CD4-positive, alpha-beta T cell (primary cell): ENCODE measurements at places on chromosomes 3 and 15. TPM values are rescaled to one million over a fixed set of nuclear protein-coding genes. Genes with fewer than 3 reads are reported as not detected.

DNA sequence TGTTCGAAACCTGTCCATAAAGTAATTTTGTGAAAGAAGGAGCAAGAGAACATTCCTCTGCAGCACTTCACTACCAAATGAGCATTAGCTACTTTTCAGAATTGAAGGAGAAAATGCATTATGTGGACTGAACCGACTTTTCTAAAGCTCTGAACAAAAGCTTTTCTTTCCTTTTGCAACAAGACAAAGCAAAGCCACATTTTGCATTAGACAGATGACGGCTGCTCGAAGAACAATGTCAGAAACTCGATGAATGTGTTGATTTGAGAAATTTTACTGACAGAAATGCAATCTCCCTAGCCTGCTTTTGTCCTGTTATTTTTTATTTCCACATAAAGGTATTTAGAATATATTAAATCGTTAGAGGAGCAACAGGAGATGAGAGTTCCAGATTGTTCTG, 44.4 kb downstream of the AGTR1 start:
- H3K27ac ChIP-seq, result no peak overlapping the region
- DNase-seq, result no peak
- H3K27me3 ChIP-seq, result no peaks in the 10 kb centered on the region
- H3K4me1 ChIP-seq, result no peaks in the 10 kb centered on the region
- no peaks in the 10 kb centered on the region for H3K36me3 ChIP-seq
- no peak overlapping the region for H3K4me3 ChIP-seq

ACKR4 gene
- 0.16 TPM for total RNA-seq

GOLGA6L4 gene
- 3.0 TPM for total RNA-seq

- no peaks in the 10 kb centered on the region for H3K27me3 ChIP-seq
- peaks cover 10% of the 10 kb centered on the region for H3K36me3 ChIP-seq
- H3K4me3 ChIP-seq, result no peak overlapping the region
- no peaks in the 10 kb centered on the region for H3K4me1 ChIP-seq
- DNase-seq, result no peak
Measured at GRCh38 chr3:126053513-126053912, 30.4 kb downstream of the SLC41A3 start.

TTLL13 gene
- 1.8 TPM for total RNA-seq

DNA sequence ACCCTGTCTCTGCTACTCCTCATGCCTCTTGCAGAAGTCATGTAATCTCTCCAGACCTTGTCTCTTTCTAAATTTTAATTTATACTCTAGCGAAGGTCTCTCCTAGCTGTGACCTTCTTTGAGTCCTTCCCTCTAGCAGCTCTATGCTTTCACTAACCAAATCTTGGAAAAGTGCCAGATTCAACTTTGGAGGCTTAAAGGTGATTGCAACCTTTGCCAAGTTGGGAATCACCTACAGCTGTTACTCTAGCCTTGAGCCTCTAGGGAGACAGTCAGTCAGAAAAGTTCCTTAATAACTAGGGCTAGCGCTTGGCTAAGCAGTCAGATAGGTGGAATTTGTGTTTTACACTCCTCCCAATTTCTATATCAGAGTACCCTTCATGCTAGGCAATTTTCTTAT, 46.1 kb upstream of the ABI3BP start:
- no peak for DNase-seq
- no peak overlapping the region for H3K4me3 ChIP-seq
- H3K27me3 ChIP-seq, result no peaks in the 10 kb centered on the region
- no peaks in the 10 kb centered on the region for H3K36me3 ChIP-seq
- H3K27ac ChIP-seq, result no peak overlapping the region

GRCh38 chr15:60442763-60443162, 36.2 kb downstream of the ICE2 start:
- no peak for DNase-seq
- no peak overlapping the region for H3K27ac ChIP-seq
- no peak overlapping the region for H3K4me3 ChIP-seq
- H3K4me1 ChIP-seq, result no peaks in the 10 kb centered on the region

ZNF621 gene
- 8.6 TPM for total RNA-seq

GRCh38 chr3:141280690-141281089, 49.1 kb downstream of the PXYLP1 start:
- peaks cover 47% of the 10 kb centered on the region for H3K36me3 ChIP-seq
- no peak overlapping the region for H3K27ac ChIP-seq
- no peak overlapping the region for H3K4me3 ChIP-seq
- no peak for DNase-seq

- H3K4me3 ChIP-seq, result no peak overlapping the region
- H3K27ac ChIP-seq, result no peak overlapping the region
- no peaks in the 10 kb centered on the region for H3K27me3 ChIP-seq
- no peaks in the 10 kb centered on the region for H3K4me1 ChIP-seq
- H3K36me3 ChIP-seq, result no peaks in the 10 kb centered on the region
Measured at GRCh38 chr3:20322085-20322484, 136.1 kb upstream of the SGO1 start.

GRCh38 chr3:12833222-12834161, 7.9 kb downstream of the RPL32 start:
- no peaks in the 10 kb centered on the region for H3K27me3 ChIP-seq
- no peak overlapping the region for H3K4me3 ChIP-seq
- peaks cover 8% of the 10 kb centered on the region for H3K4me1 ChIP-seq
- peaks cover 73% of the 10 kb centered on the region for H3K36me3 ChIP-seq

DNA sequence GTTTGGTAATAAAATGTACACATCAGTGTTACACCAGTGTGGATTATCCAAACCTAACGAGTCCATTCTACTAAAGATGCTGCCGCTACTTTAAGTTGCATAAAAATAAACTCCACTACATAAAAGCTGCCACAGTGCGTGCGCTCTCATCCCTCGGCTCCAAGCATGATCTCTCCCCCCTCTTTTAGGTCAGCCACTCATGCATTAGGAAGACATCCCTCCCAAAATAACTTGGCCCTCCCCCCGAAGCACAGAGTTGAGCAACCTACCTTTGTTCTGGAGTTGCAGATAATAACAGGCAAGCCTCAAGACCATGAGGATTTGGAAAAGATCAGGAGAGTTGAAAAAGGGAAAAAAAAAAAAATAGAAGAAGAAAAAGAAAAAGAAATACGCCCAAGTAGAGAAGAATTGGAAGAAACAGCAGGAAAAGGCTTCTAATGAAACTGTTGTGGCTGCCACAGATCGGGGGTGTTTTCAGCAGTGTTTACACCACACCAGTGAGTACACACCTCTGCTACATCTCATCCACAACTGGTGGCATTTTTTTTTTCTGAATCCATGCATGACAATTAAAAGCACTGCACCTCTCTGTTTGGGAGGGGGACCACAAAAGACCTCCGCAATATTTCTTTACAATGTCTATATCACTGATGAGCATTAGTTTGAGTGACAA, 339.2 kb downstream of the FOXP1 start:
- DNase-seq, result no peak
- H3K4me3 ChIP-seq, result no peak overlapping the region
- H3K27me3 ChIP-seq, result no peaks in the 10 kb centered on the region
- H3K27ac ChIP-seq, result no peak overlapping the region
- H3K4me1 ChIP-seq, result peaks cover 18% of the 10 kb centered on the region

DNA sequence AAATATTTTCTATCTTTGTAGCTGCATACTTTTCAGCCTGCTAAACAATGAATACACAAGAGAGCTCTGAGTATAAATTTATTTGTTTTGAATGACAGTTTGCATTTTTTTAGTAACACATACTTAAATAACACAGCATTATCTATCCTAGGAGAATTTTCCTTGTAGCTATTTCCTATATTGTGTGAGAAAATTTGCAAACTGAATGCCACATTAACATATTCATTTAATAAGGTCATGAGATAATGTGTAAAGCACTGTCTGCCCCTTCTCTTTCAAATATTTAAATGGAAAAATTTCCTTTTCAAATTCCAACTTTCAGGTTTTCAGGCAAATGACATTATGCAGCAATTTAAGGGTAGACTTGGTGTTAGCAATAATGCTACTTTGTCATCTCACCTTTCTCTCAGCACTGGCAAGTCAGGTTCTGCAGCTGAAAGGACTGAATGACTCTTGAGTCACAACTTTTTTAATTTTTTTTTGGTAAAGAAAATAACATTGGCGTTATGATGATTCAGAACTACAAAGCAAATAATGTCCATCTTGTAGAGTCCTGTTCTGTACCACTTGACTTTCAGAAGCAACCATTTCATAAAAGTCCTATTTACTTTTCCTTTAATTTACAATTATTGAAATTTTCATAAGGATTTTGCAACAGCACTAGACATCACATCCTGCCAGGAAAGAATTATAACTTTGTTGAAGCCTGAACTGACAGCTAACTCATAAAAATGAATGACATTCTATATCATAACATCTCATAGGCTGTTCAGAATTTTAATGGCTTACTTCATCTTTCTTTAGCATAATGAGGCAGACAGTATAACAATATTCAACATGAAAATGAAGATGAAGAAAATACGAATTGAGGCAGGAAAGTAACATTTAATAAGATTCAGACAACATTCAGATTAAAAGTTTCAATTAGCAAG, 681.6 kb upstream of the SEMA6D start:
- no peak overlapping the region for H3K27ac ChIP-seq
- no peak for DNase-seq
- no peaks in the 10 kb centered on the region for H3K4me1 ChIP-seq
- no peak overlapping the region for H3K4me3 ChIP-seq

- H3K27me3 ChIP-seq, result no peaks in the 10 kb centered on the region
- DNase-seq, result no peak
- no peak overlapping the region for H3K27ac ChIP-seq
- no peaks in the 10 kb centered on the region for H3K36me3 ChIP-seq
- H3K4me3 ChIP-seq, result no peak overlapping the region
Measured at GRCh38 chr15:25652704-25653103, 210.4 kb downstream of the ATP10A start.

DNA sequence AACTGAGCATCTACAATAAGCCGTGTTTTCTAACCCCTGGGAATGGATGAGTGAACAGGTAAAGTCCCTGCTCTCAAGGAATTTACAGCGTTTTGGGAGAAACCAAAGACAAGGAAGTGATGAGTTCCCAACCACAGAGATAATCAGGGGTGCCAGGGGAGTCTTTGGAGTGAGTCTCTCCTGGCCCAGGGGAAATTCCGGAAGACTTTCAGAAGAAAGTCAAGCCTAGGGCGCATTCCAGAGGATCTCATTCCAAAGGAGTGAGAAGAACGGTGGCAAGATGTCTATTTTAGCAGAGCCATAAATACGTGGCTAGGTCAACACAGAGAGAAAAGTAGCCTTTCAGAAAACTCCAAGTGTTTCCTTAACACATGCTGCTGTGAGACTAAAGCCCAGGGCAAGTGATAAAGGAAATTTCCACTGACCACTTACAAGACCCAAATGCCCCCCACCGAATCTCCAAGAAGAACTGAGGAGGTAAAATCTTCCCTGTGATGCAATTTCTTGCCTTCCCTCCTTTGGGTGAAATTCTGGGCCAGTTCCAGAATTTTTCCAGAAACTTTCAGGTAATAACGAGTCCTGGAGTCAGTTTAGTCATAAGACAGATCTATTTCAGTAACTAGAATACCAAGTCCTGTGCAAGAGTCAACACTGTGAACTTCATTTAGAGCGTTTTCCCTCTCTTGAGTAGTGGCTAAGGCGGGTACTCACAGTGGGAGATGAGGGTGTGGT, 437.4 kb downstream of the NR2F2 start:
- no peak for DNase-seq
- H3K36me3 ChIP-seq, result no peaks in the 10 kb centered on the region
- H3K4me3 ChIP-seq, result no peak overlapping the region
- no peaks in the 10 kb centered on the region for H3K4me1 ChIP-seq

DNA sequence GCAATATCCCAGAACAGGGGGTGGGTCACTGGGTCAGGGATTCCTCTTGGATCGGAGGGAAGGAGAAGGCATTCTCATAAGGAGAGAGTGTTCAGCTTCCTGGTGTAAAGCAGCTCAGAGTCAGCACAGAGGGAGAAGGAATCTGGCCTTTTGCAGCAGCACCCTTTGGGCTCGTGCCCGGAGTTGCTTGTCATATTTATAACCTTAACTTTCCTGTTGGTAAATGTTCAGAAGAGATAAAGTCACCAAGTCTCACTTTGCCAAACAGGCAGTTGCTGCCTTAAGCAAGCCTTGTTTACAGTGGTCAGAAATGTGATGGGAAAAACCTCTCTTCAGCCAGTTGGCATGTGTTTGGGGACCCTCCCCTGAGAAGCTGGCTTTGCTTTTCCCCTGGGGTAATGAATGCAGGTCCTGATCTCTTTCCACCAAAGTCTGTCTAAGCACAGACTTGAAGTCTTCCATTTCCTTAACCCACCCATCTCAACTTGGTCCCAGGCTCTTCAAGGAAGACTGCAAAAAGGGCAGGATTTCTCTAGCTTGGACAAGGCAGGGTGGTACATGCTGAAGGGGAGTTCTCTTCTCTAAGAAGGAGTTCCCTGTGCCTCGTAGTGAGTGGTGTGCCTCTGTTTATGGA, 206.9 kb upstream of the BHLHE40 start:
- H3K4me1 ChIP-seq, result no peaks in the 10 kb centered on the region
- H3K27ac ChIP-seq, result no peak overlapping the region
- H3K27me3 ChIP-seq, result no peaks in the 10 kb centered on the region
- peaks cover 52% of the 10 kb centered on the region for H3K36me3 ChIP-seq

DNA sequence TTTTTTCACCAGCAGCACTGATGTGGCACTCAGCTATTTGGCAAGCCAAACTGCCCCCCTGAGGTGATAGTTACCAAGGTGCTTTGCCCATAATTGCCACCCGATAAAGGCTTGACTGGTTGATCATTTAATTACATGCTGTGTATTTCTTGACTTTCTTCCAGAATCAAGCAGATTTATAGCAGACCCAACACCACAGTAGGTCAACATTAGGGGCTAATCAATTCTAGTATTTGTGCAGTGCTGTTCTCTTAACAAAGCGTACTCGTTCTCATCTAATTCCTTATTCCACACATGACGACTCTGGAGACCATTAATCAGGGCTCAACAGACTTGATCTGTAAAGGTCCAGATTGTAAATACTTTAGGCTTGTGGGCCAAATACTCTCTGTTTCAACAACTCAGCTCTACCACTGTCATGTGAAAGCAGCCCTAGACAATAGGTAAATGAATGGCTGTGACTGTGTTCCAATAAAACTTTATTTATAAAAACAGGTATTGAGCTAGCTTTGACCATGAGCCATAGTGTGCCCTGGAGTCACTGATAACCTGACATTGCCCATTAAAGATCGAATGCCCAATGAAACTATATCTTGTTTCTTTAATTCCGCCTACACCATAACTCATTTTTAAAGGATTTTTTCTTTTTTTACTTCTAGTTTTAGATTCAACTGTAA, 119.1 kb upstream of the TMC3 start:
- no peaks in the 10 kb centered on the region for H3K27me3 ChIP-seq
- H3K36me3 ChIP-seq, result no peaks in the 10 kb centered on the region
- H3K27ac ChIP-seq, result no peak overlapping the region
- no peak for DNase-seq

GRCh38 chr15:26634319-26634718, 138.5 kb downstream of the GABRB3 start:
- H3K27me3 ChIP-seq, result no peaks in the 10 kb centered on the region
- H3K36me3 ChIP-seq, result no peaks in the 10 kb centered on the region
- H3K4me1 ChIP-seq, result no peaks in the 10 kb centered on the region
- H3K4me3 ChIP-seq, result no peak overlapping the region
- no peak for DNase-seq
- no peak overlapping the region for H3K27ac ChIP-seq

EIF4G1 gene
- total RNA-seq, result 217 TPM

CCR9 gene
- total RNA-seq, result 6.5 TPM

CLRN1 gene
- total RNA-seq, result not detected

GRCh38 chr15:62426387-62426956, 261.4 kb upstream of the C2CD4B start:
- H3K36me3 ChIP-seq, result no peaks in the 10 kb centered on the region
- H3K4me1 ChIP-seq, result no peaks in the 10 kb centered on the region
- DNase-seq, result no peak
- H3K4me3 ChIP-seq, result no peak overlapping the region
- H3K27ac ChIP-seq, result no peak overlapping the region
- H3K27me3 ChIP-seq, result no peaks in the 10 kb centered on the region
